Activated T-cell treated with anti-CD3 and anti-CD28 coated beads, Interleukin-2, amount 50 U/mL, for 72 hours (primary cell): ENCODE measurements at places on chromosomes 11 and 22. TPM values are rescaled to one million over a fixed set of nuclear protein-coding genes. Genes with fewer than 3 reads are reported as not detected.

GRCh38 chr11:8018484-8019313 is 31.6 kb downstream of the EIF3F start:
- peak overlapping the region; percentile 70 for H3K4me3 ChIP-seq
- DNase-seq = peak; percentile 66
- H3K36me3 ChIP-seq = no peaks in the 10 kb centered on the region
- H3K27ac ChIP-seq = no peak overlapping the region
- peaks cover 62% of the 10 kb centered on the region for H3K27me3 ChIP-seq
- peaks cover 15% of the 10 kb centered on the region for H3K4me1 ChIP-seq

- no peak for DNase-seq
- no peak overlapping the region for H3K4me3 ChIP-seq
- no peak overlapping the region for H3K27ac ChIP-seq
- no peaks in the 10 kb centered on the region for H3K36me3 ChIP-seq
- H3K27me3 ChIP-seq = no peaks in the 10 kb centered on the region
- H3K4me1 ChIP-seq = no peaks in the 10 kb centered on the region
Observed at GRCh38 chr11:15841931-15842740, 514.2 kb downstream of the SOX6 start.

GRCh38 chr22:44164031-44164430 is 16.7 kb upstream of the PARVG start:
- H3K4me3 ChIP-seq = no peak overlapping the region
- H3K36me3 ChIP-seq = no peaks in the 10 kb centered on the region
- DNase-seq = no peak
- no peaks in the 10 kb centered on the region for H3K4me1 ChIP-seq

GRCh38 chr22:39932166-39932565 is 28.0 kb upstream of the TMA7B start:
- H3K4me3 ChIP-seq = no peak overlapping the region
- no peaks in the 10 kb centered on the region for H3K27me3 ChIP-seq
- DNase-seq = no peak
- H3K4me1 ChIP-seq = peaks cover 46% of the 10 kb centered on the region
- H3K27ac ChIP-seq = peak overlapping the region; percentile 78

The ACR gene
- not detected for total RNA-seq

The MYOD1 gene
- not detected for total RNA-seq

GRCh38 chr11:36453678-36454077 is 56.4 kb downstream of the TRAF6 start:
- H3K4me1 ChIP-seq = peaks cover 48% of the 10 kb centered on the region
- no peak for DNase-seq
- no peak overlapping the region for H3K4me3 ChIP-seq
- no peaks in the 10 kb centered on the region for H3K27me3 ChIP-seq
- H3K27ac ChIP-seq = no peak overlapping the region

DNA sequence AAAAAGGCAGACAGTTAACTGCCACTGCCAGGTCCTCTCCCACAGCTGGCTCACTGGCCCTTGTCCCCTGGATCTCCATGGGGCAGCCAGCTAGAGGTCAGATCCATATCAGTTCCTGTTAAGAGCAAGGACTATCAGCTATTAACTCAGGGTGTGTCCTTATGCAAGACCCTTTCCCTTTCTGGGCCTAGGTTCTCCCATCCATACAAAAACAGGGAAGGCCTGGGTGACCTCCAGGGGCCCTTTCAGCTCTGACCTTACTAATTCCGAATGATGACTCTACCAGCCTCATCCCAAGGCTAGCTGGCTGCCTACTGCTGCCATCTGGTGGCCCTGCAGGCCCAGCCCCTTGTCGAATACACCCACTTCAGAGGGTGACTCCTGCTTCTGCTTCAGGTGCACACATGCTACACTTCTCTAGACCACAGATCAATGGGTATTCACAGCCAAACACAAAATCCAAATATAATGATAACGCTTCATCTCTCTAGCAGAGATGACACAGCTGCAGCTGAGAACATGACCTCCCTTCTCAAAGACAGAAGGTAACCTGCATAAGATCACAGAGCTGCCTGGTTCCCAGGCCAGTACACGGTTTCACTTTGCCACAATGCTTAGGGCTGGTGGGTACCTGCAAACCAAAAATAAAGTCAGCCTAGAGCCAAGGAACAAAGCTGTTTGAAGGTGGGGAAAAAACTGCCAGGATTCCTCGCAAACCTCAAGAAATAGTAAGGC is 34.1 kb downstream of the SERGEF start:
- no peak overlapping the region for H3K27ac ChIP-seq
- peaks cover under 1% of the 10 kb centered on the region for H3K36me3 ChIP-seq

GRCh38 chr22:40367342-40367741 is 3.1 kb upstream of the SGSM3 start:
- H3K36me3 ChIP-seq = peaks cover 9% of the 10 kb centered on the region
- no peak for DNase-seq
- peaks cover 18% of the 10 kb centered on the region for H3K4me1 ChIP-seq
- no peaks in the 10 kb centered on the region for H3K27me3 ChIP-seq
- no peak overlapping the region for H3K4me3 ChIP-seq

The ABCC8 gene
- total RNA-seq = not detected
